ENCODE measurements at places on chromosomes 1 and 21.
A peak's percentile ranks its signal among the peaks of the same experiment; 100 is the strongest.

GRCh38 chr1:246677842-246678241 lies 46.4 kb upstream of the SCCPDH start:
- DNase-seq, result no peak

- peak; percentile 48 for DNase-seq
Observed at GRCh38 chr1:235075048-235075776, 53.4 kb downstream of the TOMM20 start.

DNA sequence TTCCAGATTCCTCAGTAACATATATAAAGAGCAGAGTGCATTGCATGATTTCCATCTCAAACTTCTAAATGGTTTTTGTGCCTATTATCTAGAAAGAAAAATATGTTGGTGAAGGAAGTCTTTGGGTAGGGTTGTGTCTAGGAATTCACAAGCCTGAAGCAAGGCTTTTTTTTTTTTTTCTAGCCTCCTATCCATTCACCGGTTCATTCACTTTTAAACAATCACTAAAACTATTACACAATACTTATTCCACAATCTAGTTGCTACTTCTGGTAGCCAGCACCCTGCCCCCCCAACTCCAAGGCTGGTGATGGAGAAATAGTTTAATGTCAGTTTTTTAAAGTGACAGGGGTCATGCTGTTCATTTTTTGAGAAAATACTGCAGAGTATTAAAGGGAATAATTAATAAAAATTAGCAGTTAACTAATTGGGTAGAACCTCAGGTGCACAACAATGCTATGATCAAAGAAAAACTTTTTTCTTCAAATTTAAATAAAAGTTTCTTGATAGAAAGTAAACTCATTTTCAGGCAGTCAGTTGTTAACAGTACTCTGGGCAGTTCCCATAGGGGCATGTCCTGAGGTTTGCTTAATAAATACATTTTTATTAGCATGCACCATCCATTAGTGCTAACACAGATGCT lies 10.9 kb downstream of the IRF2BP2 start:
- no peak for DNase-seq

- no peak for DNase-seq
Observed at GRCh38 chr1:71651214-71651613, 570.4 kb upstream of the ZRANB2 start.

DNA sequence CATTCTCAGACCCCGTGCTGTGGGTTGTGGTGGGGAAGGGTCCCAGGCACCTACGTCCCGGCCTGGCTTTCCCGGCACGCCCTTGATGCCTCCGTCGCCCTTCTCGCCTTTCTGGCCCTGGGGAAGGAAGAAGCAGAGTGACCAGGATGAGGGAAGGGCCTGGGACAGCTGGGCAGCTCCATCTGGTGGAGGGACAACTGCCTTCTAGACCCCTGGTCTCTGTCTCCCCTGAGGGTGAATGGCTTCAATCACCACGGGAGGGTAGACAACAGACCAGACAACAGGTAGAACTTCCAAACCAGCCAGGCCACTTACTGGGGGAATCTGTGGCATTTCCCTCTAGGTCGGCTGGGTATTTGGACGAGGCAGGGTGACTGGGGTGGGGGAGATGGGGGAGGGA lies 11.9 kb downstream of the COL16A1 start:
- no peak for DNase-seq

- no peak for DNase-seq
Observed at GRCh38 chr1:44713321-44713781, 17.6 kb downstream of the RNU5D-1 start.

DNA sequence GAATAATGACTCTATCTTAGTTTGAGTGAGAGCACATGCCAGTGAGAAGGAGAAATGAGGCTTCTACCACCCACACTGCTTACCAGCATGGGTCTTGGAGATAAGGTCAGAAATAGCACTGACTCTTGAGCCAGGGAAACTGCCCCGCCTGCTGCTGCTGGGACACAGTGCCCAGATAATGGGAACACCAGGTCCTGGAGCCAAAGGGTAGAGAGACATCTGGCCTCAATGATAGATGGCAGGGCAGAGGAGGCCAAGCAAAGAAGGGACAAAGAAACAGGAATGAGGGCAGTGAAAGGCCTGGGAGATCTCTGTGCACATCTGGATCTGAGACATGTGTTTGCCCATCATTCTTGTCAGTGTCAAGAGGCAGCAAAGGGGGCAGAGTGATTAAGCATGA lies 97.4 kb downstream of the MIS18A start:
- no peak for DNase-seq

DNA sequence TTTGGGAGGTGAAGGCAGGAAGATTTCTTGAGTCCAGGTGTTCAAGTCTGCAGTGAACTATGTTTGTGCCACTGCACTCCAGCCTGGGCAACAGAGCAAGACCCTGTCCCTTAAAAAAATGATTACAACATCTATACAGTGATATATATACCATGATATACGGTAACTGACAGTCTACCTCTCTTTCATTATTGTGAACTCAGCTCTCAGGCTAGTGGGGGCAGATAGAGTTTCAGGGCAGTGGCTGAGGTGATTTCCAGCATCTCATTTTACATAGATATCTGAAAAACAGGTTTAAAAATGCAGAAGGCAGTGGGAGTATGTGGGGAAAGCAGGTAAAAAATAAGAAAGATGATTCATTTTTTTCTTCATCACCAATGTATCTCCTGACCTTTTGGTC lies 8.1 kb upstream of the NTNG1 start:
- DNase-seq, result no peak

- no peak for DNase-seq
Observed at GRCh38 chr1:46067652-46068051, 64.8 kb downstream of the PIK3R3 start.

DNA sequence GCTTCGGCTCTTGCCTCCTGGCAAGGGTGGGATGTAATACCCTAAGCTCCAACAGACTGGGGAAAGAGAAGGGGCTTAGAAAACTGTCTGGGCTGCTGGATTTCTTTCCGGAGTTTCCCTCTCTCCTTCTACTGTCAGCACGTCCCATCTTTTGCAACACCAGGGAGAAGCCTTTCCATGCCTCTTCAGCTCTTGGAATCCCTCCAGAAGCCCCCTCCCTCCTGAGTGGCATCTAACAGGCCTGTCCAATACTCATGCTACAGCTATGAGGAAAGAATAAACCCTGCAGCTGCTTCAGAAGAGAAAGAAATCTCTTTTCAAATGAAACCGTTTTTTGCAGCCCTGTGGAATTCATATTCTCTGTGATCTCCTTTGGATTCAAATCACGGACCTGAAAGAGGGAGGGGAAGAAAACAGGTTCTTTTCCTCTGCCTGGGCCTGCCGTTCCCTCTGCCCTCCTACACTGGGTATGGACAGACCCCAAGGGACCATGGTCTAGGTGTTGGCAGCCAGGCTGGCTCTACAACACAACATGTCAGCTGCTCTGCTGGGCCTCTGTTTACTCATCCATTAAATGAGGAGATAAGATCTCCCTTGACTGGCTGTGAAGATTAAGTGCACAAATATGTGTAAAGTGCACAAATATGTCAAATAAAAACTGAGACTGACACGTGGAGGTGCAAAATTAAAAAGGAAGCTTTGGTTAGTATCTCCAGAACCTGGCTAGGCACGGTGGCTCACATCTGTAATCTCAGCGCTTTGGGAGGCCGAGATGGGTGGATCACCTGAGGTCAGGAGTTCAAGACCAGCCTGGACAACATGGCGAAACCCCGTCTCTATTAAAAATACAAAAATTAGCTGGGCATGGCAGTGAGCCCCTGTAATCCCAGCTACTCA lies 6.0 kb upstream of the CAPN2 start:
- DNase-seq, result no peak

DNA sequence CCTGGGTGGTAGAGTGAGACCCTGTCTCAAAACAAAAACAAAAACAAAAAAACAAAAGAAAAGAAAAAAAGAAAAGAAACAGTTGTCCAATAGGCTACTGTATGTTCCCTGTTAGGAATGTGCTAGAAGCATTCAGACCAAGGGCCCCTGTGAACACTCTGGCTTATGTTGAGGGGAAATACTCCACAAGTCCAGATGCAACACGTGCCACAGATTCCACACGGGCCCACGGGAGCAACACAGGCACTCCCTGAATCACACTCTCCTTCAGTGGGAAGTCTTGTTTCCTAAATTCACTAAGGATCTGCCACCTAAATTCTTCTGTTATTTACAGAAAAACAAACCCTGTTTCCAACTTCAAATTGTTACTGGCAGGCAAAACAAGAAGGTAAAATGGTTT lies 291.1 kb downstream of the PCP4 start:
- DNase-seq, result no peak

DNA sequence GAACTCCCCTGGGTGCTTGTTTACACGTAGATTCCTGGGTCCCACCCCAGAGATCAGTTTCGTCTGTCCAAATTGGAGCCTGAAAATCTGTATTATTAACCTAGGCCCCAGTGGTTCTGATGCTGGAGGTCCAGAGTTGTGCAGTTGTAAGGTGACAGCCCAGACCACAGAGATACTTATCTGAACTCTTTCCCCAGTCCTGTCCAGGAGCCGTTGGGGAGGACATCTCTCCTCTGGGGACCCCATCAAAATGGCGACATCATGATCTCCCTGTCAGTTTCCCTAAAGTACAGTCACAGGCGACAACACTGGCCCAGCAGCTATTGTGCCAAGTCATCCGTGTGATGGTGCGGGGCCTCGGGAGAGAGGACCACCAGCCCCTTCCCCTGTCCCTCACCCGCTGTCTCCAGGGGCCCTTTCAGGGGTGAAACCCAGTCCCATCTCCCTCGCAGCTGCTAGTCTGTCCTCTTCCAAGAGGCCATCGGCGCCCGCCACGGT lies 749 bp upstream of the EFHD2 start:
- DNase-seq, result no peak

GRCh38 chr1:150535511-150536287 lies 13.5 kb upstream of the ADAMTSL4 start:
- no peak for DNase-seq

GRCh38 chr1:156160000-156160742 lies 6.8 kb downstream of the SEMA4A start:
- DNase-seq, result no peak

GRCh38 chr1:93734999-93735398 lies 53.4 kb upstream of the BCAR3 start:
- DNase-seq, result no peak

DNA sequence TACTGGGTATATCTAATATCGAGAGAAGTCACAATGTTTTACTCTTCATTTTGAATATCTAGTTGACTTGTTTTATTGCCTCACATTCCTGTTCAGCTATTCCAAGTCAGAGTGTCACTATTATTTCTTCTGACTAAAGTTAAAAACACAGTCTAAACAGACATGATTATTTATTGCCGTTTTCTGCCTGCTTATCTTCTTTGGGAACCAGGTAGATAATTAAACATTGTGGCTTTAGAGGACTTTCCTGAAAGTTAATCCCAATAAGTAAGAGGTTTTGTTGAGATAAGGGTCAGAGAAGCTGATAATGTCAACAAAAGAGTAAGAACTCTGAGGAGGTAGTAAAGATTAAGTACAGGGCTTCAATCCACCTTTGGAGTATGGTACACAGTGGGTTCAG lies 53.8 kb downstream of the PCNX2 start:
- no peak for DNase-seq

DNA sequence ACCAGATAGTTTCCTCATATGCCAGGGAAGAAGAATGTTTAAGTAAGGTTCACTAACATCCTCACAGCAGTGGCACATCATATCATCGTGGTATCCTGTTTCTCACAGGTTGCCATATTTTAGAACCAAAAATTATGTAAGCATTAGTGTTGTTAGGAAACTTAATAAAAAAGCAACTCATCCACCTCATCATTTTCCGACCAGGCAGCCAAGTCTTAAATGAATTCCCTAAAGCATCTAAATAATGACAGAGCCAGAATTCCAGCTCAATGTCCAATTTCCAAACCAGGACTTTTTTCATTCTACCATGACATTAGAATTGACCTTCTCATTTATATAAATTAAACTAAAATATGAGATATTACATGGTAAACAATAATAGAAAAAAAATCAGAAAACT lies 272.7 kb downstream of the NTNG1 start:
- DNase-seq, result no peak

- DNase-seq, result no peak
Observed at GRCh38 chr1:31441558-31441957, 28.5 kb downstream of the SERINC2 start.

GRCh38 chr1:53532912-53533311 lies 73.7 kb downstream of the DMRTB1 start:
- no peak for DNase-seq

DNA sequence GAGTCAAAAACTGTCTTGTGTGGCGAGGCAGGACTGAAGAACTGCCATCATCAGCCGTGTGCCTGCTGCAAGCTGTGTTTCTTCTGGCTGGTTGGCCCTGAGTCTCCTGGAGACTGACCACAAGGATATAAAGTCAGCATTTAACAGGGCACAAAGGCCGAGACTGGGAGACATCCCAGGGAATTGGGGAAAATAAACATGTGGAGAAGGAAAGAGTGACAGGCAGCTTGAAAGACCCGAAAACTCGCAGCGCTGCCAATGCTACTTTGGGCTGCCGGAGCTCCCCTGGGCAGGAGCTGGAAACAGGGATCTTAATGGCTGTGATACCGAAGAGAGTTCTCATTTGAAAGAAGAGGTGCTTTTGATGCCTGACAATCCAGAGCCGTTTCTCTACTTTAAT lies 125.3 kb upstream of the HMGB4 start:
- DNase-seq, result no peak

- no peak for DNase-seq
Observed at GRCh38 chr1:151914076-151914475, 4.8 kb upstream of the THEM4 start.

GRCh38 chr1:227449051-227449450 lies 114.3 kb upstream of the ZNF678 start:
- no peak for DNase-seq

GRCh38 chr1:59553371-59553770 lies 256.5 kb downstream of the FGGY start:
- no peak for DNase-seq

DNA sequence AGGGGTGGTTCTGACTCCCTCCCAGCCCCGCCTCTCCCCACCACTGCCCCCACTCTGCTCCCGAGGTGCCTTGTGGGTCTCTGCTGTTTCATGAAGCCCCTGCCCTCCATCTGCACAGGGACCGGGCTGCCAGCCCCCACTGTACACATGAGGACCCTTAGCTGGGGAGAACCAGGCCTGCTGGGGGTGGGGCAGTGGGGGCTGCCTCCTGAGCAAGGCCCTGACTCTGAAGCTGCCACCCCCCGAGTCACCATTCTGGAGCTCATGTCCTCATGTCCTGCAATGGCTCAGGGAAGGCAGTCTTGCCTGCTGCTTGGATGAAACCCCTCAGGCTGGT lies 8.4 kb downstream of the HES3 start:
- no peak for DNase-seq

All from activated CD8-positive, alpha-beta memory T cell treated with anti-CD3 and anti-CD28 coated beads for 48 hours (primary cell).